ENCODE measurements at places on chromosomes 2 and 18.
A peak's percentile ranks its signal among the peaks of the same experiment; 100 is the strongest.

- no peak for DNase-seq
Observed at GRCh38 chr2:78418021-78418420, 607.5 kb upstream of the REG3G start.

- DNase-seq: no peak
Observed at GRCh38 chr2:72926368-72926767, 9.0 kb downstream of the EMX1 start.

DNA sequence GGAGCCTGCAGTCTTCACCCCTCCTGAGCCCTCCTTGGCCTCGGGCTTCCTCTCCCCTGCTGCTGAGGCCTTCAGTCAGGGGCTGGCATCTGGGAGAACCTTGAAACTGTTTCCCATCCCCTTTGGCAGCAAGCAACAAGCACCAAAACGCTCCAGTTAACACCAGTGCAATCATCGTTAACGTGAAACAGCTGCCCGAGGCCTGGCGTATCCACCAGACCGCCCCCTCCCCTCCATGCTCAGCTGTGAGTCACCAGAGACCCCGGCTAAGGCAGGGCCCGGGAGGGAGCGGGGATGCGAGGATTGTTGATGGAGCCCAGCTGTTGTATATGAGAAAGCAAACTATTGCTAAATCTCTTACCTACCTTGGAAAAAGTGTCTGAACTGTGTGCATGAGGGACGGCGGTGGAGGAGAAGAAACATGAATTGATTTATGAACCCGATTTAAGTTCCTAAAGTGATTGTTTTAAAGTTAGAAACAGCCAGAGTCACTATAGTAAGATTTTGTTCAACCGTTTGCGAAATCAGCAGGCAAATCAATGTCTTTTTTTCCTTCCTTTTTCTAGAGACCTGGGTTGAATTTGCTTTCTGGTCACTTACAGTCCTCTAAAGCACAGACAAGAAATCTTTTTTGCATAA is 5.2 kb downstream of the ZFP36L2 start:
- peak; percentile 39 for DNase-seq

- DNase-seq: no peak
Observed at GRCh38 chr18:28115149-28115550, 61.8 kb downstream of the CDH2 start.

DNA sequence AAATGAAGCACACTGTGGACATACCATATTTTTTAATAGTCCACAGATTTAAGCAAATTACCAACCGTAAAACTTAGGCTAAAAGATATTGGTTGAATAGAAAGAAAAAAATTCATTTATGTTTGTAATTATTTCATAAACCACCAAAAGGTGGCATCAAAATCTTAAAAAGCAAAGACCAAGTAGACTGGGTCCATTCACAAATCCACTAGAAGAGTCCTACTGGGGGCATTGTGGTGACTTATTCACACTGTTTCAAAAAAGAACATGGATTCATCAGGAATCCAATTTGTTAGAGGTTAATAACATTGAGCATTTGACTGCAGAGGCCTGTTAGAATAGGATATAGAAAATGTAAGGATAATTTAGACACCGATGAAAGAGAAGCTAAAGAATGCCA is 194.9 kb upstream of the KYNU start:
- no peak for DNase-seq

DNA sequence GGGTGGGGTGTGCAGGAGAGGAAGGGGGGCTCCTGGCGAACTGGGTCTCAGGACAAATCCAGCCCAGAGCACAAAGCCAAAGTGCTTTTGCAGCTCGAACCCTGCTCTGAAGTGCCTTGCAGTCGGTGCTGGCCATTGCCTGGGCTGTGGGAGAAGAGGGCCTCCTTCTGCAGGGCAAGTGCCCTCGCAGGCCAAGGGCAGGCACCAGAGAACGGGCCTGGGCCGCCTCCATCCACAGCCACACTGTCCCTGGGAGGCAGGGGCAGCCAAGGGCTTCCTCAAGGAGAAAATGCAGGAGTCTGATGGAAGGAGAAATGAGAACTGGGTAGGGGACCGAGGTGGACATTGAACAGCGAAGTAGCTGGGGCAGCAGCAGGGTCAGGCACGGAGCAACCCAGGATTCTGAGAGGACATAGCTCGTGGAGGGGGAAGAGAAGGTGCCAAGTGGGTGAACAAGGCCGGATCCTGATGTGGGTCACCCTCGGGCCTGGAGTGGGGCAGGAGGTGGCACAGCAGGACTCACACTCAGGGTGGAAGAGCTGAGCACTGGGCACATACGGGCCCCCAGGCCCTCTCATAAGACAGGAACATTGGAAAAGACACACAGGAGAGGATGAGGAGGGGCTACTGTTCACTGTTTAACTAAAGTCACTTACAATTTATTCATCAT is 312.8 kb upstream of the SALL3 start:
- no peak for DNase-seq

- DNase-seq: no peak
Observed at GRCh38 chr2:195575016-195575415, 82.0 kb upstream of the SLC39A10 start.

DNA sequence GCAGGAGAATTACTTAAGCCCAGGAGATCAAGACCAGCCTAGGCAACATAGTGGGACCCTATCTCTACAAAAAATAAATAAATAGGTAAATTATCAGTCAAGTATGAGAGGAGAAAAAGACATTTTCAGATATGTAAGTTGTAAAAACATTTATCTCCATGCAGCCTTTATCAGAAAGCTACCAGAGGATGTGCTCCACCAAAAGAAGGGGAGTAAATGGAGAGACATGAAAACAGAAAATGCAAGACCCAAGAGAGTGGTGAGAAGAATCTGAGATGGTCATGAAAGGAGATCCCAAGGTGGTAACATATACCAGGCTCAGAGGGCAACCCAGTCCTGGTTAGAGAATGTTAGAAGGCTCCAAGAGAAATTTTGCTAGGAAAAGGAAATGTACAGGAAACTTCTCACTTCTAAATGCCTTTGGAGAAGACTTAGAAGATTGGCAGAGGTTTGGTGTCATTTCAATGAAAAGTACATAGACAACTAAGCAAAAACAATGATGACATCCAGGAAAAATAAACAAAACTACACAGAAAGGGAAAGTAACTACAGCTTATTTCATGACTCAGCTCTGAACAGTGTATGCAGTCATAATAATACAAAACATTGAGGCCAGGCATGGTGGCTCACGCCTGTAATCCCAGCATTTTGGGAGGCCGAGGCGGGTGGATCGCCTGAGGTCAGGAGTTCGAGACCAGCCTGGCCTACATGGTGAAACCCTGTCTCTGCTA is 19.5 kb downstream of the CIB4 start:
- no peak for DNase-seq

DNA sequence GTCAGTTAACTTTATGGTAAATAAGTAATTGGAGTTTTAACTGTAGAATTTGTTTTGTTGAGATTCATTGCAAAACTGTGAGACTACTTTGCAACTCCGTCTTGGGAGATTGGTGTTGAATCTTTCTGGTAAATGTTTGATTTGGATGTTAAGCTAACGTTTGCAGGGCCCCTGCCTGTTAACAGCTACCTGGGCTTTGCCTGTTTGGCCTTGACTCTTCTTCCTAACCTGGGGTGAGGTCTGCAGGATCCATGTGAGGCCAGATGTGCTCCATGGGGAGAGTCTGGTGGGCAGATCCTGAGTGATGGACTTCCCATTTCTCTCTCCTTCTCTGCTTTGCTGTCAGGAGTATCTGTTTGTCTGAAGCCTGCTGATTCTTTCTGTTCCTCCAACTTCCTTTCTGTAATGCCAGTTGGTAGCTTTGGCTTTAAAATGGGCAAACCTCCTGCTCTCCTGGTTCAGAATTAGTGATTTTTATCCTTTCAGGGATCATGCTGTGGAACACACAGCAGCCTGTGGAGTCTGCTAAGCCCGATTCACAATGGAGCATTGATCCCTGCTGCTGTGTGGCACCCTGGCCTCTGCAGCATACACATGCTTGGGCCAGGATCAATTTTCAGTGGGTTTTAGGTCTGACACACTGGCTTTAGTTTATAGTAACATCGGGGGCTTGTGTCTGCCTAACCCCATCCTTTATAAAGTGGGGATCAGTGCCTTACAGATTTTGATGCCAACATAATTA is 36.3 kb downstream of the PTPRM start:
- DNase-seq: no peak

DNA sequence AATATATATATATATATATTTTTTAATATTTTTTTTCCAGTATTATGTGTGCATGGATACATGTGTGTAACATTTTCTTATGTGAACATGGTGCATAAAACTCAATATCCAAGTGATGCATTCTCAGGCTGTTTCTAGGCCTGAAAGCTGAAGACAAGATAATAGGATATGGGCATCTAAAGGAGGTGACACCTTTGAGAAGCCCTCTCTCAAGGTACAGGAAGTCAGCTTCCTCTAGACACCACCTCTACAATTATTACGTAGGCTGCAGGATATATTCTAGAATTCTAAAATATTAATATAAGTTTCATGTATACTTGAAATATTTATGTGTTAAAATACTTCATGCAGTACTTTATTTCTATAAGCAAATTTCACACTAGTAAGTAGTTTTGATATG is 327.5 kb downstream of the PTPRM start:
- no peak for DNase-seq

DNA sequence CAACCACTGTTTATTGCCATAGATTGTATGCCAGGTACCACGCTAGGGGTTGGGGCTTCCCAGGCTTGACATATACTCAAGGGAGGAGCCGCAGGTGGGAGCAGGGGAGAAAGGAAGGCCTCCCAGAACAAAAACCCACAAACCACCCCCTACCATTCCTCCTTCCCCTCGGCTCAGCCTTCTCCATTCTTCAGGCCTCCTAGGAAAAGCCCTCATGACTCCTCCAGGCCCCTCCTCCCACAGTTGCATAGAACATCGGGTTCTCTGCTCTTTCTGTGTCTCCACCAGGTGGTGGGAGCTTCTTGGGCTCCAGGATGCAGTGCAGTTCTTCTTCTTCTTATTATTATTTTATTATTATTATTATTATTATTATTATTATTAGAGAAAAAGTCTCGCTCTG is 80.3 kb downstream of the ZFP36L2 start:
- DNase-seq: no peak

DNA sequence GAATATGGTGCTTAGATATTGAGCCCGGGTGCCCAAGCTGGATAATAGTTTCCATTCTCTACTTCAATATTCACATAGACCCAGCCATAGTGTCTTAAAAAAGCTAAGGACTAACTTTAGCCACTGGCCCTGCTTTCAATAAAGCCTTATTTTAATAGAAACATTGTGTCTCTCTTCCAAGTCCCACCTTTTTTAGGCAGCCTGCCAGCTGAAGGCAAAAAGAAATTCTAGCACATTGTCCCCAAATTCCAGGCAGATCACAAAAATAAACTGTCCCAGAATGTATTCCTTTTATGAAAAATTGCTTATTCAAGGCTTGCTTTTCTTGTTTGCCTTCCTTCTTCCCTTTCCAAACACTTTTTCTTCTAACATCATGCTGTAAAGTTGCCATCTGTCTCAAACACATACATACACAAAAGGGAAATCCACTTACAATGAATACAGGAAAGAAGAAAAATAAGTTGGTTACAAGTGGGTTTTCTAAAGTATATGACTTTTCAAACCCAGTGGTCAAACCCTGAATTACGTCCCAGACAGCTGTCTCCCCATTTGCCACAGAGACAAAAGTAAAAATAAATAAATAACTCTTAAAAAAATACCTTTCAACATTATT is 778.5 kb downstream of the BCL11A start:
- DNase-seq: no peak

DNA sequence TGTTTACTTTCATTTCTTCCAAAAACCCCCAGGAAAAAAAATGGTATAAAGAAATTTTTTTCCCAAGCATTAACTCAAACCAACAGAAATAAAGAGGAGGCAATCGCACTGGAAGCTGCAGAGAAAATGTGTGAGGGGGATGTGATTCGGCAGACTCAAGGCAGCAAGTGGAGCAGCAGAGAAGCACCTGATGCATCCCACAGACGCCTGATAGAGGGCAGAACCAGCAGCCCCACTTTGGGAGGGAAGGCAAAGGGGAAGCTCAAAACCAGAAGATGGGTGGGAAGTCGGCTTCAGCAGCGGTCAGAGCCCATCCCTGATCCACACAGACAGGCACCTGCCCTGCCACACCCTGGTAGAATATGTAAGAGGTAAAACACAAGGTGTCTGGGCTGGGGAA is 12.6 kb downstream of the FTCDNL1 start:
- DNase-seq: no peak

DNA sequence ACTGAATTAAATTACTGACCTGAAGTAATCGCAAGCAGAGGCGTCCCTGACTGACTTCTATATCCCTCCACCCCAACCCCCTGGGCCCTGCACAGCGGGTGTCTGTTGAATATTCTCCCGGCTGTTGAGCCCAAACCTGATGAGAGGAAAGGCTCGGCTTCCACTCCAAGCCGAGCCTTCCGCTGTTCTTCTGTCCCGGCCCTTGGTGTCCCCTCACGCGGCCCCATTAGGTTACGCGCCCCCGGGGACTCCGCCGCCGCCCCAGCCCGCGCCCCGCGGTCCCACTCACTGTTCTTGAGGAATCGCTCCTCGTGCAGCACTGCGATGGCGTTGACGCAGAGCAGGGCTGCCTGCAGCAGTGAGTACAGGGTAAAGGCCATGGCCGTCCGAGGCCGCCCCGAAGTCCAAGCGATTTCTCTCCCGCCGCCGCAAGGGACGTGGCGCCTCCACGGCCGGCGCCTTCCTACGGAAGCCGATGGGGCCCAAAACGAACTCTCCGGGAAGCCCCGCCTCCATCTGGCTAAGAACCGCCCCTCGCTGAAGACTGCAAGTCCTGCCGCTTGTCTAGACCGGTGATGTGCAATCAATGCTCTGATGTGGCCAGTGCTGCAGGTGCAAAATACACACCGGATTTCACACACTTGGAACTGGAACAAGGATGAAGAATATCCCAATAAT is at the start of gene IER3IP1:
TSS of gene IER3IP1 (minus strand) at position 467 of the 678 bp plus-strand sequence. CDS start at position 380, 87 bp downstream.
- DNase-seq: peak; percentile 91

DNA sequence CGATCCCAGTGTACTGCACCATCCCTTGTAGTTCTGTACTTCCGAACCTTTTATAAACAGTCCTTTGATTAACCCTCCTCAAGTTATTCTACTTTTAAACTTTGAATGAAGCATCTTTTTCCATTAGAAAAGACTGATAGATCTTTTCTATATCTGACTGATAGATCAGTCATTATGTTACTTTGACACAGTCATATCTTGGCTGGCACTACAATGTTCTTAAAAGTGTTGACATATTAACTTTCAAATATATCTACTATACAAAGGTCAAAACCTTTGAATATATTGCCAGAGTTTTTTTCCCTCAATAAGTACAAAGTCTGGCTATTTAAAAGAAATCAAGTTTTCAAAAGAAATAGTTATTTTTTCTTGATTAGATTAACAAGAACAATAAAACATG is 35.4 kb upstream of the NABP1 start:
- no peak for DNase-seq

GRCh38 chr2:20012282-20013125 is at the start of gene MATN3:
TSS of gene MATN3 (minus strand) at chr2:20012668. CDS start at chr2:20012631, 37 bp downstream.
- peak; percentile 4 for DNase-seq

GRCh38 chr2:102585847-102586404 is 33.4 kb upstream of the SLC9A2 start:
- DNase-seq: no peak

- DNase-seq: no peak
Observed at GRCh38 chr2:104046466-104046865, 807.4 kb upstream of the POU3F3 start.

DNA sequence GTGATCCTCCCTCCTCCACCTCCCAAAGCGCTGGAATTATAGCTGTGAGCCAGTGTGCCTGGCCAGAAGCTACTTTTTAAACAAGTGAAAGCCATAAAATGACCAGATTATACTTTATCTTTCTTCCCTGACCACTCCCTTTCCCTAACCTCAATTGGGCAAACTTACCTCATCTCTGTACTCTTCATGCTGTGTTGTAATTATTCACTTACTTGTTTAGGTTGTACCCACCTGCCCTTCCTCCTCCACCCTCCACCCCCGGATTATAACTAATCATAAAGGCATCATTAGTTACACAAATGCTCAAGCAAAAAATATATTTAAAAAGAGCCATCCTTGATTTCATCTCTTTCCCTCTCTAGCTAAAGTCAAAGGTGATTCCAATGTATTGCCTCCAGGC is 279.9 kb downstream of the SETBP1 start:
- no peak for DNase-seq

All from stimulated activated CD4-positive, alpha-beta T cell treated with anti-CD3 and anti-CD28 coated beads, Interleukin-4, amount 100 ng/mL, for 1 hour (primary cell).